Epithelial cell of proximal tubule (primary cell): ENCODE measurements at places on chromosomes 2 and 18.

DNA sequence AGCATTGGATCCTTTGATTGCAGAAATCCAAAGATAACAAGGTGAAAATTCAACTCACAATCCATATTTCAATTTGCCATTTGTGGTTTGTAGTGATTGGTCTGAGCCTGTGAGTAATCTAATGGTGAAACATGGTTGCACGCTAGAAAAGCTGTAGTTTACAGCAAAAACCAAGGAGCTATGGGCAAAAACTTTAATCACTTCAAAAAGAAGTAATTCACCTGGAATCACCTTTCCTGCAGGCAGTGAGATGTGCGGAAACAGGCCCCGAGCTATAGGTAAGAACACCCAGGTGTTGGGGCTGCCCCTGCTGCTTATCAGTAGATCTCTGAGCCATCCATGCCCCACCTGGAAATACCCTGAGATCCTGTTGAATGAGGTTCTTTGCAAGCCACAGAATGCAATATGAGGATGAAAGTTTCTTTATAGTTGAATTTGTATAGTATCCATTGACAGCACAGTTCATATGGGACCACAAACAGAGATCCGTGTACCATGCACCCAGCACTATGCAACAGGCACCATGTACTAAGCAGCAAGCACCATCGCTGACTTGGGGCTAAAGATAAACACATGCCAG, 208.2 kb downstream of the SPP2 start:
- DNase-seq: no peak

DNA sequence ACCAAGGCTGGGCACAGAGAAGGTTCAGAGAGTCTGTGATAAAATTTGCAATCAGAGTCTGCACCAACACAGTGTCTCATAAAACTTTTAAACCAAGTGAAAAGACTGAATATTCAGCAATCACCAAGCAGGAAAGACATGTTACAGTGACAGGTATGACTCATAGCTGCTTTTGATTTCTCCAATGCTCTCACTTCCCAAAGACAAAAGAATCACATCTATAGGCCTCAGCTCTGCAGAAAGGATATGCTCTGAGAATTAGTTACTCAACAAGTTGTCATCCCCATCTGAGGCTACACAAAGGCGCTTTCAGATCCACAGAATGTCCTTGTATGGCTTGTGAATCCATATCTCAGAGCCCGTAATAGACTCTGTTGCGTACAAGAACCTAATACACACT, 92.5 kb downstream of the KCNF1 start:
- DNase-seq: peak; percentile 40

GRCh38 chr18:41266204-41266603, 688.8 kb upstream of the PIK3C3 start:
- DNase-seq: no peak

- DNase-seq: no peak
Observed at GRCh38 chr2:218924757-218925156, 34.7 kb upstream of the CDK5R2 start.

DNA sequence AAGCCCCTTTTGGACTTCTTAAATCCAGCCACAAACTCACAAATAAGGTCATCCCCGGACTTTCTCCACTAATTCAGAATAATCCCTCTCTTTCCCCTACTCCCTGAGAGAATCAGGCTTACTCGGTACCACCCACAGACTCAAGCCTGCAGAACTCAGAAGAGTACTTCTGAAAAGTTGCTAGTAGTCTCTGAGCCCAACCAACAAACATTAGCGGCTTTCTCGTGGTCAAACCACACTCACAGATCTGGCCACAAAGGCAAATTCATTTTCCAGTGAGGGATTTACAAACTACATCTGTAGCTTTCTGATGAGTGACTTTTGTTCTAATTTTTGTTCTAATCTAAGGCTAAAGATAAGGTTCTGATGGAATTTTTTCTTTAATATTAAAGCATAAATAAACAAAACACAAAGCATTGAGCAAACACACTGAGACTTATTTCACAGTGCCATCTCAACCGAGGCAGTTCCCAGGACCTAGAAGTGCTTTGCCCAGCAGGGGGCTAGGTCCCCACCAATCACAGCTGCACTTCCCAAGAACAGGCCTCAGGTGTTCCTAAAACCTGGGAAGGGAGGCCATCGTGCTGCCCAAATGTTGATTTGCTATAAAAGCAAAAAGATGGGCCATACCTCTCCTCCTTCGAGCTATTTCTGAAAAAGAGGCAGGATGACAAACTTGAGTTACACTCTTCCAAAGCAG, 110.7 kb downstream of the COLEC12 start:
- DNase-seq: no peak

DNA sequence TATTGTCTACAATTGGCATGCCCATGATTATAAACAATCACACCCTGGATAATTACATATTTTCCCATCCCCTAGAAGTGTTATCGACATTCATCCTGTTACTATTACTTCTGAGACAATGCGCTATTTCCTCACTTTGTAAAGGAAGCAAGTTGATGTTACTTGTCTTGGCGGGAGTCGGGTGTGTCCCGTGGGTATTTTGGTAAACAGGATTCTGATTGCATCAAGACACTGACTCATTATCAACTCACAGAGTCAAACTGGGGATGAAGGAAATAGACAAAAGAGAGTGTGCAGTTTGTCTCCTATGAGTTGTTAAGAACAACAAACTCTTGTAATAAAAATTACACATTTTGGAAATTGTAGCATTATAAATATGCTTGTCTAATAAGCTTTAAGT, 142.7 kb downstream of the GALR1 start:
- DNase-seq: no peak

DNA sequence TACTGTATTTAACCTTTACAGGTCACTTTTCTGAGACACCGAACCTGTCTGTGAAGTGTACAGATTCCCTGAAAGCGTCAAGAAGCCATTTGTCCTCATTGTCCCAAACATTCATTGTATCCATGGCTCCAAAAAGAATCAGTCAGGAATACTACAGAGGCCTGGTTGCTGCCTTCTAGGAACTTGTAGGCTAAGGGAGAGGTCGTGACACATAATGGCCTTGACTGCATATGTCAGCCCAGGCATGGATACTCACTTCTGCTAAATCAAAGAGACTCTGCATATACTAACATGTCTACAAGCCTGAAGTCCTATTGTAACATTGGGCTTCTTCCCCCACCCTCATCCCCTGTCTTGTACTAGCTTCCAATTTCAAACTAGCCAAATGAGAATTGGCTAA, 40.2 kb downstream of the ONECUT2 start:
- no peak for DNase-seq

DNA sequence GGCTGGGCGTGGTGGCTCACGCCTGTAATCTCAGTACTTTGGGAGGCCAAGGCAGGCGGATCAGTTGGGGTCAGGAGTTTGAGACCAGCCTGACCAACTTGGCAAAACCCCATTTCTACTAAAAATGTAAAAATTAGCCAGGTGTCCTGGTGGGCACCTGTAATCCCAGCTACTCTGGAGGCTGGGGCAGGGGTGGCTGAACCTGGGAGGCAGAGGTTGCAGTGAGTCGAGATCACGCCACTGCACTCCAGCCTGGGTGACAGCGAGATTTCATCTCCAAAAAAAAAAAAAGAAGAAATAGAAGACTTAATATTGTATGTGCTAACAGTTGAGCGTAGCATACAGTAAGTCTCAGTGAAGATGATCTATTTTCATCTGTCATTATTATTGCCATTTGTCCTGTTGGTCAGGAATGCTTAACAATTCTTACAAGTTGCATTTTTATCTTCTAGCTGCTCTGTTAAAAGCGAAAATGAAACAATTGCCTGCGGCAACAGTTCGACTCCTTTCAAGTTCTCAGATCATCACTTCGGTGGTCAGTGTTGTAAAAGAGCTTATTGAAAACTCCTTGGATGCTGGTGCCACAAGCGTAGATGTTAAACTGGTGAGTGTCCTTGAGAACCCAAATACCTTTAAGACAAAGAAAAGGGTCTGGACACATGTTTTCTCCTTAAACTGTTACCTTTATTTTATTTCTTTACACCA, 7.2 kb downstream of the PMS1 start:
- no peak for DNase-seq

DNA sequence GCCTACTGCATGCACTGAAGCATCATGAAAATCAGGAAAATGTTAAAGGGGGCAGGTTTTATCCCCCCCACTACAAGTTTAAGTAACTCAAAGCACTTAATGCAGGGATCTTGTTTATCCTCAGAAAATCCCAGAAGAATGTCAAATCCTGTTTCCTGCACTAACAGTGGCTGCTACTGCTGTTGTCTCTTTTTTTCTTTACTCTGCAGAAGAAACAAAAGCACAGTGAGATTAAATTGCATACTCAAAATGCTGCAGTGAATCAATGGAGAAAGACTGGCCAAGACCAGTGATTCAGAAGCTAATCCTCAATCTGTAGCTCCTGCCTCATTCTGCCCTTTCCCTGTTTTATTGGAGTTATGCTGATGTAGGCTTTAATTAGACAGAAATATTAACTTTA, 332.3 kb upstream of the FIGN start:
- DNase-seq: no peak

DNA sequence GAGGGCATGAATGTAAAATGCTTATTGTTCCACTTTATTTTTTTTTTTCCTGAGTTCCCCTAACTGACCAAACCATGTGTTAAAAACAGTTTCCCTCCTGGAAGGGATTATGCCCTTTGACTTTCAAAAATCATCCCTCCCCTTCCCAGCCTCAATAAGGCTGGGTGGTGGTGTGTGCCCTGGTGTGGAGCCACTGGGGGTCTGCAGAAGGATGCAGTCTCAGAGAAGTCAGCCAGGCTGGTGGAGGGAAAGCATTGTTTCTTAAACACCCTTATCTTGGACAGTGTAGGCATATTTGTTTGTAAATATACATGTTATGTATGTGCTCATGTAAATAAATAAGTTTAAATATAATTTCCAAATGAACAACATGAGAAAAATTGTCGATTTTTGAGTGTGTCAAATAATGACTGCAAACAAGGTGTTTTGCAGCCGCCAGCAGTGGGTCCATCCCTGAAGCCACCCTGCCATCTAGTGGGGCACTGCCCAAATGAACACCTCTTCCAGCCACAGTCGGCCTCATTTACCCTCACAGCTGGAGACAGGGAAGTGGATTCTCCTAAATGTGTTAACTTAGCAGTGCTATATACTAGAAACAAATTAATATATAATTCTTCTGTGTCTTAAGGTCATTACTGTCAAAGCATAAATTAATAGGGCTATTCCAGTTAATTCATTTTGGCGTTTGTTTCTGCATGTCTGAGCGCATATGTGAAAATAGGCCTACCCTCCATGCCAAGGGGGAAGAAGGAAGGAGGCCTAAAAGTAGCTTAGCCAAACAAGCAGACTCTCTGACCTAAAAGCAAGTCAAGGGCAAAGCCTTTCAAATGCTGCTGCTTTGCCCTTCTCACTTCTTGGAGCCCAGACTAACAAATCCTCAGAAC, 209.6 kb upstream of the PIK3C3 start:
- no peak for DNase-seq

DNA sequence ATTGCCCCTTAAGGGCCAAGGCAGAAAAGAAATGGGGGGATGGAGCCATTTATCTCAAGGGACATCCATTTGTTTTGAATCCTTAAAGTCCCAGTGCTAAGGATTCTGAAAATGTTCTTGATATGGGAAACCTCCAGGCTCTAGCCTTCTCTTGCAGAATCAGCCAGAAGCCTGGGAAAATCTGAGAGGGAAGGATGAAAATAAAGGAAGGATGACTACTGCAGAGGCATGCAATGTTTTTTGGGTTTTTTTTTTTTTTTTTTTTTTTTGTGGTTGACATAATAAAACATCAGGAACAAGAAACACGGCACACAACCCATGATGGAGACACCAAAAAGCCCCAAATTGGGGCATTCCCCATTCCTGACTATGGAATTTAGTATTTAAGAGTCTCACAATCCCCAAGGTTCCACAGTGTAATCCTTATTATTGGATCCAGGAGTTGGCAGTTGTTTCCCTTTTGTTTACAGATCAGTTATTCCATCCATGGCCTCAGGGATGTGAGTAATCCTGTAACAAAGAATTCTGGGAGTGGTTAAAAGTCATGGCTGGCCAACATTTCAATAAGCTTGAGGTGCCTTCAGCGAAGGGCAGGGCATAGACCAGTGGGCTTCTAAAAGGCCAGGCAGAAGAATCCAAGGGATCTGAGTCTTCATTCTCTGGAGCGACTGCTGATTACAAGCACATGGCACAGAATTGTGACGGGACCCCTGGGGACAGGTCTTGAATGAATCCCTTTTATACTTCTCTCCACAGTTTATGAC, 337.5 kb downstream of the GULP1 start:
- DNase-seq: peak; percentile 43

GRCh38 chr2:84854850-84855249, 26.0 kb downstream of the TRABD2A start:
- no peak for DNase-seq

DNA sequence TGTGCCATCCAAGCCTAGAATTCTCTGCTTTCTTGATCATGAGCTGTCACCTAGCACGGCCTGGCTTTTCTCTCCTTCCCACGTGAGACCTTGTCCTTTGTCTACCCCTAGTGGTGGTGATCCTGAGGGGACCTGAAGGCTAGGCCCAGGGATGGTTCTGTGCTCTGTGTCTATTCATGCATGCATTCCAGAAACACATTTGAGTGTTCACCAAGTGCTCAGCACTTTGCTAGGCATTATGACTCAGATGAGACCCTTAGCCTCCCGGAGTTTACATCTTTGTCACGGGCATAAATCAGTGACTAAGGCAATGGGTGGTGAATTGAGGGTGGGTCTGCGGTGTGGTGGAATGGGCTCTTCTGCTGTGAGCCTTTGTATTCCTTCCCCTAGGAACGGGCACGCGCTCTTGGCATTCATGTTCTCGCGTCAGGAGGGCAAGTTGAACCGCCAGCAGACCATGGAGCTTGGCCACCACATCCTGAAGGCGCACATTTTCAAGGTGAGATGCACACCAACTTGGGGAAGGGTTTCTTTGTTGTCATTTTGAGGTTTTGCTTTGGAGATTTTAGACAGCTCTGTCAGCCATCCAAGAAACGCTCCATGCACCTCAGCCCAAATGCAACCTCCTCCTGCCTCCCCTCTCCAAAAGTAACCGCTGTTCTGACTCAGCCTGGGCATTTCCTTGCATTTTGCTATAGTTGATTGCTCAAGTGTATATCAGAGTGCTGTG, 100.9 kb downstream of the WDSUB1 start:
- peak; percentile 94 for DNase-seq

- DNase-seq: no peak
Observed at GRCh38 chr2:111936881-111937280, 38.5 kb downstream of the MERTK start.

GRCh38 chr18:48413342-48413741, 4.2 kb upstream of the ZBTB7C start:
- no peak for DNase-seq

GRCh38 chr2:185227391-185227790, 511.2 kb upstream of the FSIP2 start:
- DNase-seq: no peak

GRCh38 chr2:190506666-190507065, 27.9 kb downstream of the NEMP2 start:
- DNase-seq: no peak

- no peak for DNase-seq
Observed at GRCh38 chr2:237980087-237980486, 13.3 kb downstream of the UBE2F start.

DNA sequence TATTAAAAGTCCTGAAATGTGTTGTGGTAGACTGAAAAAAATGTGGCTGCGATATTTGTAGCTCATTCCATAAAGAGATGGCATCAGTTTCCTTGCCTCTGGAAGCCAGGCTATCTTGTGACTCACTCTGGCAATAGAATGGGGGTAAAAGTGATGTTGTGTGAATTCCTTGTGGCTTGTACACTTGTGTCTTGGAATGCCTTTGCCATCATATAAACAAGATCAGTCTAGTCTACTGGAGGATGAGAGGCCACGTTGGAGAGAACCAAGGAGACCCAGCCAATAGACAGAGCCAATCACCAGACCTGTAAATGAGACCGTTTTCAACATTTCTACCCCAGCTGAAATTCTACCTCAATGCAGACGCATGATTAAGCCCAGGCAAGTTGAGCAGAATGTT, 254.1 kb downstream of the TRIB2 start:
- DNase-seq: no peak

- no peak for DNase-seq
Observed at GRCh38 chr2:237752761-237753165, 45.8 kb upstream of the RBM44 start.
